Fibroblast of skin of scalp (primary cell): ENCODE measurements at places on chromosomes 7 and 10.

DNA sequence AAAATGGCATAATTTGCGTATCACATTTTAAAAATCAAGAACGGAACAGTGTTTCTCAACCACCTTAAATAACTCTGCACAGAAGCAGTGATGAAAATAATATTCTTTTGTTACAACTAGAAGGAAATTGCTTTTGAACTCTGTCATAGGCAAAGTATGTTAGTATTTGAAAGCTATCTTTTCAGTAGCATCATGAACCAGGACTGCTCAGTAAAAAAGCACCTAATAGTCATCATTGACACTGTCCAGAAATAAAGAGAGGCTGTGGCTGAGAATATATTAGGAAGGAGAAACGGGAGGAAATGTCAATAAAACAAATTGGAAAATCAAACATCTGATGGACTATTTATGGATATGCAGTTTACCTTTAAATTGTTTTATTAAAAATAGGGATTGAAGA lies 237.2 kb upstream of the AKR1E2 start:
- no peak for DNase-seq

GRCh38 chr10:73054286-73054685 lies 42.4 kb downstream of the P4HA1 start:
- no peak for DNase-seq

GRCh38 chr7:7424151-7424873 lies 111.4 kb downstream of the COL28A1 start:
- peak; percentile 67 for DNase-seq

GRCh38 chr7:114392686-114393085 lies 21.9 kb upstream of the FOXP2 start:
- DNase-seq, result peak; percentile 55

DNA sequence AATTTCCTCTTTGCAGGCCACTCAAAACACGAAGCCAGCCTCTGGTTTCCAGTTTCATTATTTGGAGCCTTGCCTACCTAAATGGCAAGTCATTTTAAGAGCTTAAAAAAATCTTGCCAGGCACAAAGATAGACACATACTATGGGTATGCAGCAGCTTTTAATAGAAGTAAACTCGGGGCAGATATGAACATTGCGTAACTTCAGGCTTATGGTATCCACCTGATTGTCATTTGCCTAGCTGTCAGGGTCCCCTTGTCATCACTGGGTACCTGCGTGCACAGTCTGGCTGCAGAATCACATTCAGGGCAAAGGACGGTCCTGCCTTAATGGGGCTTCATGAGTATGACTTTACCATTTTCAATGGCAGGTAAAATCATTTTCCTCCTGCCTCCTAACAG lies 466.1 kb upstream of the NRP1 start:
- no peak for DNase-seq

- peak; percentile 23 for DNase-seq
Measured at GRCh38 chr10:95451568-95452524, 109.3 kb downstream of the SORBS1 start.

DNA sequence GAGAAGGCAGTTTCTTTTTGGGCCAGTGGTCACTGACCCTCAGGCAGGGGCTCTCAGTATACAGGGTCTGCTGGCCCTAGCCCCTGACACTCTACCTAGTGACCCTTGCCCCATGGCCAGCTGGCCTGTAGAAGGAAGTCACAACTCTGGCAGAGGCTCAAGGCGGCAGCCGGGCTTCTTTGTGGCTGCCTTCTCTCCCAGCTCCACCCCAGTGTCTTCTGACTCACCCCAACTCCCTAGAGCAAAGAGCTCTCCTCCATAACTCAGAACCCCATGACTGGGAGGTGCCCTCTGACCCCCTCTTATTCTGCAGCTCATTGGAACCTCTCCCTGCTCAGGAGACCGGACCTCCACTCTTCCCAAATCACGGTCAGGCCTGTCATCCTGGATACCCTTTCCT lies 358.2 kb downstream of the FGFR2 start:
- DNase-seq, result no peak

DNA sequence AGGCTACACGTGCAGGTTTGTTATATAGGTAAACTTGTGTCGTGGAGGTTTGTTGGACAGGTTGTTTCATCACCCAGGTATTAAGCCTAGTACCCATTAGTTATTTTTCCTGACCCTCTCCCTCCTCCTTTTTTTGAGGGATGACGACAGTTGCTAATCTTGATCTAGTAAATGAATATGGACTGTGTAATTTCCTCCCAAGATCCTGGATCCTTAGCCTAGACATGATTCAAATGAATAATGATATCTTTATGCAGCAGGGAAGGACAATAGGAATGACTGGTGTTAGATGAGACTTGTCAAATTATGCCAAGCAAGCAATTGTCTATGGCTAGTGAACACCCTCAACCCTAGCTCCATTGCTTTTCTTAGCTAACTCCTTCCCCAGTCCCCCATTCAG lies 156.2 kb downstream of the PLPP4 start:
- no peak for DNase-seq

DNA sequence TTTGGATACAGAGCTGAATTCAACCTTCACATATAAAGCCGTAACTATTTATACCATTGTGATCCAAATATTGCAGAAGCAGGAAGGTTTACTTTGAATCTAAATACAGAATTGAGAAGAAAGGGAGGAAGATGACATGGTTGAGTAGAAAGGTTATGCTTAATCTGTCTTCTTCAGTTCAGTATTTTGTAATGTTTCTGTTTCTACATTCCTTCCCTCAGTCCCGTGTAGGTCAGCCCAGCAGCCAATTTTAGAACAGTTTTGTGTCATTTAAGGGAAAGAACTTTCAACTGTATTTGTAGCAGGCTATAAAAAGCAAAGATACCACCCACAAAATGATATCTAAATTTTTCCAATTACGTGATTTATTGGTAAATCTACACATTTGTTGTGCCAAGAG lies 97.4 kb downstream of the CPED1 start:
- peak; percentile 38 for DNase-seq

DNA sequence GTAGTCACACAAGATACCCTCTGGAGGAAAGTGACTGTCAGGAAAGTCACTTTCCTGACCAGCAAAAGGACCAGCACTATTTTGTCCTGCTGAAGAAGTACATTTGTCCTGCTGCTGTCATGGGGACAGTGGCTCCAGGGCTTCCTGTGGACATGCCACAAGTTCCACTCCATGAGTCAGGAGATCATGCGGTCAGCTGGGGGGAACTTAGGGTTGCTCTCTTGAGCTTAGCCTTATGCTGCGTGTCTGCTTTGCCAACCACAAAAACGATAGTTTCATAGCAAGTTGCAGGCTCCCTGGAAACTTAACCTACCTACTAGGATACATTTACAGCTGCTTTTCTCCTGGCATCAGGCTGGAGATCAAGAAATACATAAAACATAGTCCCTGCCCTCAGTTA lies 19.8 kb upstream of the ALOX5 start:
- DNase-seq, result no peak

DNA sequence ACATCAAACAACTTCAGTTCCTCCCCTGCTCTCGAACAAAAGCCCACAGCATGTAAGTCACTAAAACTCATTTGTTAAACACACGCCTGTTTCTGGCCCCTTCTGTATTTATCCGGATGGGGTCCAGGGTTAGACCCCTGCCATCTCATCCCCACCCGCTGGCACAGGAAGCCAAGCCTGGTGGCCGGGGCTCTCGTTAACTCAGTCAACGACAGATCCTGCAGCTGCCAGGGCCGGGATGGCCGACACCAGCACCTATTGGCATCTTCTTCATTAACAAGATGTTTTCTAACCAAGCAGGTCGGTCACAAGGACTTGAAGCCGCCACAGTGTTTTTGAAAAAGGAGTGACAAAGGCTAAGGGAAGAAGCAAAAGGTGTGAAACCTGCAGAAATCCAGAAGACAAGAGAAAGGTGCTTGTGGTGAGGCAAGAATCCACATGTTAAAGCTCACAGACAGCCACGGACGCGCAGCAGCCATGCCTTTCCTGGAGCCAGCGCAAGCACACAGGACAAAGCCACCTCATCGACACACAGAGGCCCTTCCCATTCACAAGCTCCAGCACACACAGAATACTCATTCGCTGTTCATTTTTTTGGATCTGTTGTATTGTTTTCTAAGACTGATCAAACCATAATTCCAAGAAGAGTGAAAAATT lies 202.7 kb downstream of the DIP2C start:
- DNase-seq, result no peak

DNA sequence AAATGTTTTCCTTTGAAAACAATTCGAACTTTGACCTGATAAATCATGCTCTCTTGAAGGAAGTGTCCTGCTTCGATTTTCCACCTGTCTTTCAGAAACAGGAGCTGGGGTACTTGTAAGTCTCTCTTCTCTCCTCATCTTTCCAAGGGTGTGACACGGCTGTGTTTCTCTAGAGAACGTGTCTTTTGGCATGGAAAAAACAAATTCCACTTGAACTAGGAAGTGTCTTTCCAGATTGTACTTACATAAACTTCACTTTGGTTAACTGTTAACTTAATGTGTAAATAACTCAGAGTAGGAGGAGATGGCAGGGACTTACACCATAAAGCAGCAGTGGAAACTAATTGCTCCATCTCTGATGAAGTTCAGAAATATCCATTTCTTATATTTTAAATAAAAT lies 4.2 kb upstream of the CALCR start:
- no peak for DNase-seq

GRCh38 chr10:105952153-105952552 lies 1212.4 kb downstream of the SORCS1 start:
- DNase-seq, result peak; percentile 11

DNA sequence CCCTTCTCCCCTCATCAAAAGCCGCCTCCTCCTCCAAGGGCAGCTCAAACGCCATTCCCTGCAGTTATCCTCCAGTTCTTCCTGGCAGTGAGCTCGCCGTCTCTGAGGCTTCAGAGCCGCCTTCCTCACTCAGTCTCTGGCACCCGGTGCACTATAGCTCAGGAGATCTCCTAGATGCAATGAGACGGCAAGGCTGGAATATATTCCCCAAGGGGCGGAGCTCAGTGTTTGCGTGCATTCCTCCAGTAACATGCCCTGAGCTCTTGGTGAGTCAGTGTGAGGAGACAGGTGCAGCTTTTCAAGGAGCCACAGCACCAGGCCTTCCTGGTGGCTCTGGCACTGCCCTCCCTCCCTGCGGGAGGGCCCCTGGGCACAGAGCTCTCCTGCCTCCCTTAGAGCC lies 512.6 kb upstream of the FOXK1 start:
- DNase-seq, result no peak

GRCh38 chr7:503575-504111 lies 16.0 kb downstream of the PDGFA start:
- no peak for DNase-seq

GRCh38 chr7:155371331-155371883 lies 73.7 kb downstream of the INSIG1 start:
- DNase-seq, result no peak

GRCh38 chr7:11078247-11078834 lies 104.7 kb downstream of the PHF14 start:
- DNase-seq, result no peak

DNA sequence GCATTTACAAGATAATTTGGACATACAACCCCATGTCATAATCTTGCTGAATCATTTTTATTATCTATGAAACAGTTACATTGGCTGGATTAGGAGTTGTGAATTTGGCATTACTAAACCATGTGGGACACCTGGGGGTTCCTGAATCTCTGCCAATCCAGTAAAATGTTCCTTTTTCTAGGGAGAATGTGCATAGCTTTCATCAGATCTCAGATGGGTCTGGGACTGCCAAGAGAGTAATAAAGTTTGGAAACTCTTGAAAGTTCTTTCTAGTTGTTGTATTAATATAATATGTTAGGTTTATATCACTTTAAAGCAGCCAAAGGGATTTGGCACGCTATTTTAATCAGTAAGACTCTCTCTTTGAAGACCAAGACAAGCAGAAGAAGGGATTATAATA lies 62.7 kb downstream of the SEMA3E start:
- no peak for DNase-seq
